ENCODE measurements at places on chromosomes 2 and 18.

- peak; percentile 97 for DNase-seq
Measured at GRCh38 chr2:25103287-25103871, 61.5 kb downstream of the EFR3B start.

DNA sequence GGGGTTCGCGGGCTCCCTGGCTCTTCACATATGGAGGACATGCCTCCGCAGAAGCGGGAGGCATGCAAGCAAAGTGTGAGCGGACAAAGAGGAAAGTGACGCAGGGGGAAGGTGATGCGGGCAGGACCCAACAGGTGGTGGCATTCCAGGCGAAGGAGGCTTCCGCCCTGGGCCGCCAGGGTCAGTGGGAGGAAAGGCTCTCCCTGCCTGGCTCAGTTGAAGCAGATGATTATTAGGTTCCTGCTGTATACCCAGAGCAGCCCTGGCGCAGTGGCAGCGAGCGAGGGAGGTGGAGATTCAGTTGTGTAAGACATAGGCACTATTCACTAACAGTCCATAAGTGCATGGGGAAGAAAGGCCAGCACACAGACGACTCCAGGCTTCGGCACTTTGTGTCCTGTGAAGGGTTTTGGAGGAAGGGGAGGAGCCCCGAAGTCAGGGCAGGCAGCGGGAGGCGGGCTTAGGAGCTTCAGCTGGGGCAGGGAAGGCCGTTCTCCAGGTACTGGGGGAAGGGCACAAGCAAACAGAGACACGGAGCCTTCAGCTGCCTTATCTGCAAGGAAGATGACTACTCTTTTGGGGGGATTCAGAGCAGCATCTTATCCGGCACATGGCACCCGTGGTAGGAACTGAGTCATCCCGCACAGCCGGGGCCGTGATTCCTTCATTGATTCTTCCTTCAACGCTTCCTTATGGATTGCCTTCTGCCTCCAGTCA lies 89.8 kb downstream of the TGOLN2 start:
- no peak for DNase-seq

GRCh38 chr2:20443276-20443920 lies 3.5 kb upstream of the RHOB start:
- DNase-seq = peak; percentile 51

DNA sequence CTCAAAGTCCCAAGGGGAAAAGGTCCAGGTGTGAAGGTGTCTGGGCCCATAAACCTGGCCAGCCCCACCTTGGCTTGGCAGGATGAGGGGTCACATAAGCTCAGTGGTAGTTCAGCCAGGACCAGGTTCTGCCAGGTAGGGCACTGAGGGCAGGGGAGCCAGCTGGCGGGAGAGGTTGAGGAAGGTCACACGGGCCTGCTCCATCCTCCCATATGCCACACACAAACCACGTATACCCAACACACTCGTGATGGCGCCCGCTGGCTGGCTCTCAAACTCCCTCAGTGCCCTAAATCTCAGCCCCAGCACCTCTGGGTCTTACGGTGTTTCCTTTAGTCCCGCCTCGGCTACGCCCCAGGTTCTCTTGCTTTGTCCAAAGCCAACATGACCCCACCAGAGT lies 160.5 kb downstream of the ZFP36L2 start:
- no peak for DNase-seq

GRCh38 chr18:7520200-7520785 lies 46.8 kb upstream of the PTPRM start:
- no peak for DNase-seq

DNA sequence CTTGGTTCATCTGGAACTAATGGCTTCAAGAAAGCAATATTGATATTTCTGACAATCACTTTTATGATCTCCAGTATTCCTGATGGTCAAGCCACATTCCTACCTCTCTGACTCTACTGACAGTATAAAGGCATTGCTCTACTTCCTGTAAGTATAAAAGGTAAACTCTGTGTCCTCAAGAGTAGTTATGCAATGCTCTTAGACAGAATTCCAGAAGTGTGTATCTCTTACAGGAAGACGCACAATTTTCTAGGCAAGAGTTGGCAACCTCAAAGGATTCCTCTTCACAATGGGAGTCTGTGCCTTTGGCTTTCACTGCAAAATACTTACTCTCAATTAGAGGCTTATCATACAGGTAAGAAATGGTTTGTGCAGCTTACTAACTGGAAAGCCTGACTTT lies 100.1 kb downstream of the THADA start:
- no peak for DNase-seq

DNA sequence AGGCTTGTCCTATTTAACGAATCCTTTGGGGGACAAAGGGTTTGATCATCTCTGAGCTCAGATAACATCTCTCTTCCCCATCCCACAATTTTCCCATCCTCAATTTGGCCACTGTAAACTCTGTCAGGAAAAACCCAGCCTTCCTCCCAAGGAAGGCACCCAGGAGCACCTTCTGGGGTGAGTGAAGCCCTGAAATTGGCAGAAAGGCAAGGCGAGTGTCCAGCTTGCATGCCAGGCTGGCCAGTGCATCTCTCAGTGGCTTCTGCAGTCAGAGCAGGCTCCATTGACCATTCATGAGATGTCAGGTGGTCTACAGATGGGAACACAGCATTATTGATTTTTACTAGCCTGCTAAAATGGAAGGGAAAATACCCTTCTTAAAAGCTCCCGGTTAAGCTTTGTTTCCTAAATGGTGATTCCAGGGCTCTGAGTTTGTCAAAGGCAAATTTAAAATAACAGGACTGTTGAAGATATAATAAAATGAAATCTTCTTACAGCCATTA lies 83.2 kb upstream of the BOD1L2 start:
- no peak for DNase-seq

DNA sequence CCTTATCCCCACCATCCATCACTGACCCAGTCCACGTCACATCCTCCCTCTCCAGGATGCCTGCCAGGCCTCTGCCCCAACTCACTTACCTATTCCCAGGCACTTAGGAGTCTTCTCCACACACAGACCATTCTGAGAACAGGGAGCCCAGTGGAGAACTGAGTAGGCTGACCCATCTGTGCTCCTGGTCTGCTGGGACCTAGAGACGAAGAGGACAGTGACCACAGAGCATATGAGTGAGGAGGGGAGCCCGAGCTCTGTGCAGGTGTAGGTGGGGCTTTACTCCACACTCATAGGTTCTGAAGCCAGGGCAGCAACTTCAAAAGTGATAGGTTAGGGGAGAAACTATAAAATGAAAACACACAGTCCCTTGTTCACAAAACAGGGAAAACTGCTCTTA lies 130.0 kb downstream of the NDUFA10 start:
- no peak for DNase-seq

DNA sequence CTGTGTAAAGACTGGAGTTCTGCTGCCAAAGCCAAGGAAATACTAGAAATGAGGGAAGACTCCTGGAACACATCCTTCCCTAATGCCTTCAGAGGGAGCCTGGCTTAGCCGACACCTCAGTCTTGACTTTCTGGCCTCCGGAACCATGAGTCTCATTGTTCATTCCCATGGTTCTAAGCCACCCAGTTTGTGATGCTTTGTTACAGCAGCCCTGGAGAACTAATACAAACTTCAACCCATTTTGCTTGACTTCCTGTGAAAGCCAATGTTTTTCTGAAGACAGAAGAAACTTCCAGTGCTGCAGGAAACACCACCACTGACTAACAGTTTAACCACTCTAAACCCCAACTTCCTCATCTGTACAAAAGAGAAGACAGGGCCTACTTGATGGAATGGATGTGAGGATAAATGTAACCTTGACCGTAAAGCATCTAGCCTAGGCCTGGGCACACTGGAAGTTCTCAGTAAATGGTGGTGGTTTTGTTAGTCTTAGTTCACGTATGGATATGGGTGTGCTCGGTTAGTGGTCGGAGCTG lies 85.9 kb upstream of the RFX8 start:
- no peak for DNase-seq

GRCh38 chr18:46481847-46482245 lies 175.2 kb downstream of the LOXHD1 start:
- DNase-seq = no peak

GRCh38 chr2:230244211-230244610 lies 18.7 kb downstream of the SP140 start:
- DNase-seq = no peak

GRCh38 chr2:191150600-191151330 lies at the start of gene STAT4:
Gene STAT4 (minus strand): TSS chr2:191150994. CDS start chr2:191148203, 2,791 bp downstream.
- no peak for DNase-seq

DNA sequence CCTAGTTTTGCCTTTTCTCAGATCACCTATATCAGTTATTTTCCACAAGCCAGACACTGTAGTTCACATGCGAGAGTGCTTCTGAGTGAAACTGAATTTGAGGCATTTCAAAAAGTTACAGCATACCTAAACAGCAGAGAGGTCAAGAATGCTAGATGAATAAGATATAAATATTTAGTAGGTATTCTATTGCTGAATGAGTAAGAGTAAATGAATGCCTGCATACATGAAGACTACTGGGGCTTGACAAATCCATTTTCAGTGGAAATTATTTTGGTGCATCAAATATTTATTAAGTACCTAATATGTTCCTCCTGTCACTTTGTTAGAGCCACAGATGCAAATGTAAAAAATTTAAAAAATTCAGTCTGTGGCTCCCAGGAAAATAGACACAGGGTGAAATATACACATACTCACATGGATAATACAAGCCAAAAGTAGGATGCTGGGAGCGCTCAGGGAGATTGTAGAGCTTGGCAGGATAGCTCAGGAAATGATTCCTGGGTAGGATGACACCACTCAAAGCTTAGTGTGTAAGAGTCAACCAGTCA lies 27.6 kb upstream of the CDC42EP3 start:
- DNase-seq = peak; percentile 49

DNA sequence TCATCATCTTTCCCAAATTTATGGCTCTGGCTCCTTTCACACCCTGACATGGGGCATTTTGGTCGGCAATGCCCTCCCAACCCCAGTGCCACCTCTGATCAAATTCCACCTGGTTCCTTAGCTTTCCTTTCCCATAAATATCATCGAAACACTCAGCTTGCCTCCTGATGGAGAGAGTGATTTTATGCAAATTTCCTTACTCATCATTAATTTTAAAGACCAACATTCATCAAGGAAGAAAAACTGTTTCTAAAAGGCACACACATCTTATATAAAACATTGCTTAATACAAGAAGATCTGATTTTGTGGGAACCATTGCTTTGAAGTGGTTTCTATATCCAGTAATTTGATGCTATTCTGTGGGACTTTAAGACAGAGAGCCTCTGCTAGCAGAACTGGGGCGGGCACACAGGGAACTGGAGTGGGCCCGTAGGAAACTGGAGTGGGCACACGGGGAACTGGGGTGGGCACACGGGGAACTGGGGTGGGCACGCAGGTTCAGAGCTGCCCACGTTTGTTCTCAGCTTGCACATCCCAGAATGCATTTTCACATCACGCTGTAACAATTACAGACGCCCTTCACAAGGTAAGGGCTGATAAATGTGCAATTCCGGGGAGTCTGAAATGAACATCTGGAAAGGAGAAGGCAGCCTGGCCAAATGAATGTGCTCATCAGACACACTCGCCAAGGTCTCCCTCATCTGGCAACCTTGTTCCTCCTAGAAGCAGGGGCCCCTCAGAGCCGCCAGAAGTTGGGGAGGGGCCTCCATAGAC lies 174.2 kb downstream of the RTP5 start:
- no peak for DNase-seq

- peak; percentile 98 for DNase-seq
Measured at GRCh38 chr2:27705851-27706622, 42.3 kb downstream of the SLC4A1AP start.

DNA sequence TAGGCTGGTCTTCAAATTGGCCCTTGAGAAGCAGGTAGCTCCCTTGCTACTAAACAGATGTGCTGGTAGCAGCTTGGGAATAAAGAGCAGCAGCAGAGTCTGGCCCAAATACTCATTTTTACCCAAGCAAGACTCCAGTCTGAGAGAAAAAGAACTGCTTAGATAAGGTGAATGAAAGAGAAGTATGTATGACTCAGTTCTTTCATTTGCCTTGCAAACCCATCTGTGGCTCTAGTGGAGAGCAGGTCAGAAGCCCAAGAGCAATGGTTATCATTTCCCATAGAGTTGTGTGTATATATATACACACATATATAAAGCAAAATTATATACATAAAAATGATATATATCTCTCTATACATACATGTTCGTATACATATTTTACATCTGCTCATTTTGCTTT lies 80.3 kb downstream of the CAMKMT start:
- DNase-seq = no peak

GRCh38 chr2:182949052-182949451 lies 82.6 kb upstream of the FRZB start:
- DNase-seq = no peak

- no peak for DNase-seq
Measured at GRCh38 chr2:60438653-60439052, 114.8 kb downstream of the BCL11A start.

GRCh38 chr2:219252570-219252899 lies 508 bp upstream of the TUBA4B start:
- DNase-seq = no peak

DNA sequence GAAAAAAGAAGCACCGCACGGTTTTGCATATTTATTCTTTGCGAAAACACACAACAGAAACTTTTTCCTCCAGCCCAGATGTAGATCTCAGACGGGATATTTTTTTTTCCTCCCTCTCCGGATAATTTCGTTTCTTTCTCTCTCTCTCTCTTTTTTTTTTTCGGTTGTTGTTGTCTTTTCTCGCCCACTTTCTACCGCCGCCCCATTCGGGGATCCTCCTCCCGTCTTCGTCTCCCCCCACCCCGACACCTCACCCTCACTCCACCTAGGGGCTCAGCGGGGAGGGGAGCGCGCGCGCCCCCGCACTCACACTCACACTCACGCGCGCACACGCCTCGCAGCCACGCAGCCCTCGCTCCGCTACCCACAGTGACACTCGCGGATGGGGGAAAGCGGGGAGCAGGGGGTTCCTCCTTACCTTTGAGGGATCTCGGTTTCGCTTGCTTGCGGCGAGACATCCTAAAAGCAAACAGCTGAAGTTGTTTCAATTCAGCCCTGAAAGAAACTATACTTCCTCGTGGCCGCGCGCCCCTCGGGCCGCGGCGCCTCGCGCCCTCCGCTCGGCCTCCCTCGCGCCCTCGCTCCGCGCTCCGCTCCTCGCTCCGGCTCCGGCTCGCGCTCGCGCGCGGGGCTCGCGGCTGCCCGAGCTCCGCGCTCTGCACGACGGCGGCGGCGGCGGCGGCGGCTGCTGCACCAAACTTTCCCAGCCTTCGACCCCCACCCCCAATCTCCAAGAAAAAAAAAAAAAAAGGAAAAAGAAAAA lies 1.3 kb downstream of the ZNF521 start:
- DNase-seq = no peak

GRCh38 chr2:231932985-231933915 lies 7.1 kb upstream of the NPPC start:
- no peak for DNase-seq

DNA sequence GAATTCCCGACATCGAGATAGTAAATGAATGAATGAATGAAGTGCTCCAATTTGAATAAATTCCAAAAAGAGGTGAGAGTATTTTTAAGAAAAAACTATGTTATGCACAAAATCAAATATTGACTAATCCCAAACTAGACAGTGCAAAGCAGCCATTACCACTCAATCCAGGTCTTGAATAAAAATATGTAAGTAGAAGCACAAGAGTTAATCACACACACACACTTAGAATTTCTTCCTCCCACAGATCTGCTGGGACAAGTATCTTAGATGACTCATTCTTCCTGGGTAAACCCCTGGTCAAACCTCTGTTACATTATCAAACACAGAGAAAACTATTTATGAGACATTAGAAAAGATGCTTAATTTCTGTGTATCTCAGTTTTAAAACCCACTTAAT lies 102.0 kb downstream of the PLA2R1 start:
- DNase-seq = peak; percentile 81

GRCh38 chr18:32093102-32093511 lies 1.4 kb downstream of the RNF138 start:
- peak; percentile 30 for DNase-seq

- no peak for DNase-seq
Measured at GRCh38 chr2:64601785-64602391, 51.8 kb downstream of the SERTAD2 start.
